ENCODE measurements at places on chromosomes 7 and 10.
A peak's percentile ranks its signal among the peaks of the same experiment; 100 is the strongest.

- no peak for DNase-seq
These were observed 5.5 kb downstream of the CYP2W1 start for GRCh38 chr7:988426-988911.

DNA sequence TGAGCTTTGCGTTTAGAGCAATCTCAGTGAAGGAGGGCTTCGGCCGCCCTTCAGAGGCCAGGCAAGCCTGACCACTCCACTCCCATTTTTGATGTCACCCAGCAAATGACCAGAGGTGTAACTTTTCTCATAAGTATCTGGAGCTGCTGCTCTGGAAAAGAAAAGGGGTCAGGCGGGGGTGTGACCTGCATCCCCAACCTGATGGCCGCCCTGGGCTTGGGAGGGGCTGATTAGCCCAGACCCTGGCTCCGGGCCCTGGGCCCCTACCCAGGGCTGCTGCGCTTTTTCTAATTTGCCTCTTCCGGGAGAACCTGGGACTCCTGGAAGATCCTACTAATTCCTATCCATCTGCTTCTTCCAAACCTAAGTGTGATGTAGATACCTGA lies 9.6 kb upstream of the EBF3 start:
- DNase-seq = no peak

- no peak for DNase-seq
These were observed 47.6 kb downstream of the BMS1 start for GRCh38 chr10:42830237-42830636.

DNA sequence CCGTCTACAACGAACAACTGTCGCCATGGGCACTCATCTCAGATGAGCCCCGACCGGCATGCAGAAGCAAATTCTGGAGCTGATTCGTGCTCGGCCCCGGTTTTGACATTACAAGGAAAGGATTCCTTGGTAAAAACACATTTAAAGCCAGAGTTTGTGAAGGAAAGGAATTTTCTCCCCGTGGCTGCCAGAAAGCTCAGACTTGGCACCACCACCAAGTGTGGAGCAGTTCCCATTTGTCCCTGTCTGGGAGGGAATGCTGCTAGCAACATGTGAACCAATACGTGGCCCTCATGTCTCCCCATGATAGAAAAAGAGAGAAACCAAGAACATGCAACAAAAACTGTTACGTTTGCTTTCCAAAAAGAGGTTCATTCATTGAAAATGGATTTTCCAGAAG lies 55.2 kb upstream of the DDC start:
- no peak for DNase-seq

DNA sequence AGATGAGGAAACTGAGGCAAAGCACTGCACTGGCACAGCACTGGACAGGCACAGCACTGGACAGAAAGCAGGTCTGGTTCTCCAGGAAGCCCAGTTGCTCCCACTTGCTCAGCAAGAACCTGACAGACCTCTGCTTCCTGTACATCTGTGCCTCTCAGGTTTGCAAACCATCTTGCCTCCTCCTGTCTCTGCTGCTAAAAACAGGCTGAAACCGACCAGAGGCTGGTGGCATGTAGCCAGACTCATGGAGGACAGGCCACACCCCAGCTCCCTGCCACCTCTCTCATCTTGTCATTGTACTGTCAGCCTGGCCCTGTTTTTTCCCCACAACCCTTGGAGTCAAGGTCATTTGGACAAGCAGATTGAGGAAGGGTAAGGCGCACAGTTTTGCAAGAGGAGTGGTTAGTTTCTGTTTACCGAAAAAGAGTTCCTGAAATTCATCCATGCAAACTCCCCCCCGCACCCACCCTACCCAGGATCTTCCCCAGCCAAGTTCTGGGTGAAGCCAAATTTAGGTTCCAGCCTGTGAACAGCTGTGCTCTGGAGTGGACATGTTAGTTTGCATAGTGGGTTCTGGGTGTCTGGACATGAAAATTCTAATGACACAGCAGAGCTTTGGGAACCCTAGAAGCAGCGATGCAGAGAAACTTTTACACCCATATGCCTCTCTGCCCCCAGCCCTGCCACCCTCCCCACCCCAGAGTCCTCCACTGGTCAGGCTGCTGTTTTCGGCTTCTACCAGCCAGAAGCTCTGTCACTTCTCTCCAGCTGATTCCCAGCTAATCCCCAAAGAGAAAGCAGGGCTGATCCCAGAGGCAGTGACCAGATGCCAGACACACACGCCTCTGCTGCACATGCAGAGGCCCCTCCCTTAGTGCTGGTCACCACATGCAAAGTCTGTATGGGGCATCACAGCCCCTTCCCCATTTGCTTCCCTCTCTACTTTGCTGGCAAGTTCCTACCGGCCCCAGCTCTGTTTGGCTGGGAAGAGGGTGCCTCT lies 8.5 kb upstream of the C10orf105 start:
- DNase-seq = no peak

DNA sequence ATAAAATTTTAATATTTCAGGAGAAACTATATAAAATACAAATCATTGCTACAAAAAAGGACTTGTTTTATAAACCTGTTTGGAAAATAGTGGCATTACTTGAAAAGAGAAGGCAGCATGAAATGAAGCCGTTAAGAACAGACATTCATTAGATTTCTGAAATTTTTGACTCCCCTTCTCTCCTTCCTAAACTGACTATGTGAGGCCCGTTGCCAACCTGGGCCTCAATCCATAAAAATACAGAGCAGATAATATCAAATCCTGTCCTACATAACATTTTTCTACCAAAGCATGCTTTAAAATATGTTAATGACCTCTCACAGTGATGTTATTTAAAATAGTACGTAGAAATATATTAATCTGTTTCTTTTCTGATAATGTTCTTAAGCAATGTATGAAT lies 34.5 kb upstream of the ING3 start:
- no peak for DNase-seq

GRCh38 chr7:51029701-51030191 lies 247.1 kb upstream of the GRB10 start:
- DNase-seq = no peak

- DNase-seq = peak; percentile 32
These were observed 34.4 kb upstream of the GRID1 start for GRCh38 chr10:86400705-86401587.

DNA sequence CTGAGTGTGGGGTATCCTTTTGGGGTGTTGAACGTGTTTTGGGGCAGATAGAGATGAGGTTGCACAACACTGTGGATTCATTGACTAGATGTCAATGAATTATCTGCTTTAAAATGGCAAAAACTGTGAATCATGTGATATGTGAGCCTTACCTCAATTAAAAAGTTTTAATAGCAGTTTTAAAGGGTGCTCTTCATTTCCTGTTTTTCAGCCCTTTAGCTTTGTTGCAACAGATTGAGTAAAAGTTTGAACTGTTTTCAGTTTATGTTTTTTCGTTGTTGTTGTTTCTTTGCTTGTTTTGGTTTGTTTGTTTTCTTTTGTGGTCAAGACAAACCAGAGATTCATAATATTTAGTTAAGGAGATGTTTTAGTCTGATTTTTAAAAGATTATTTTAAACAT lies 9.4 kb downstream of the TAS2R41 start:
- DNase-seq = no peak

- DNase-seq = no peak
These were observed 2.0 kb downstream of the ZMIZ1 start for GRCh38 chr10:79070606-79071395.

GRCh38 chr10:101385866-101386658 lies 32.1 kb downstream of the BTRC start:
- DNase-seq = no peak

DNA sequence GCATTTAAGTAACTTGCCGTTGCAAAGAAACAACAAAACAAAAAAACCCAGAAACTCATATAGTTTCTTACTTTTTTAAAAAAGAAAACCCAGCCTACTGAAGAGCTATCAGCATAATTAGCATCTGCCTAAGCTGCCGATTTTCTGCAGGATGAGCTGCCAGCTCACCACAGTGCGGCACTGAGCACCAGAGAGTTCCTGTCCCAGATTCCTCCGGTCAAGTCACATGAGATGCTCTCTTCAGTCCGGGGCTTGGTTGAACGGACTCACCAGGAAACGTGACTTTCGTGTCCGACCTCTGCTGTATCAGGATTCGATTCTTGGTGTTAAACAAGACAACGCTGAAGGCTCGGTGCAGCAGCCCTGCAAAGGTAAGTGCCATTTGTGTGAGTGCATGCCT lies 3.2 kb downstream of the IDI2 start:
- DNase-seq = no peak

DNA sequence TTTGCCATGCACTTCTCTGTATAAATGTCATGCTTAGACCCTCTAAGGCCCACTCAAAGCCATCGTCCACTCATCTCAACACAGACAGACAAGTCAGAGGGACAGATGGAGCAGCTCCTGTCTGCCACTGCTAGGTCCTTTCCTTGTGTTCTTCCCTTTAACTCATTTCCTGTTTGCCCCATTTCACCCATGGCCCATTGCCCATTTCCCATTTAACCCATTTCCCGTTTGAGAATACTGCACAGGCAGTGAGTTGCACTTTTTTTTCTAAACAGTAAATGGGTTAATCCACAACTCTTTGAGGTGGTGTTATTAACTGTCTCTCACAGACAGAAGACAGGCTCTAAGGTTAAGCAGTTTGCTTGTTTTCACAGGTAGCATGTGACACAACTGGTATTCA lies 179.3 kb downstream of the NPSR1 start:
- no peak for DNase-seq

- no peak for DNase-seq
These were observed 42.1 kb downstream of the RBM17 start for GRCh38 chr10:6130848-6131470.

DNA sequence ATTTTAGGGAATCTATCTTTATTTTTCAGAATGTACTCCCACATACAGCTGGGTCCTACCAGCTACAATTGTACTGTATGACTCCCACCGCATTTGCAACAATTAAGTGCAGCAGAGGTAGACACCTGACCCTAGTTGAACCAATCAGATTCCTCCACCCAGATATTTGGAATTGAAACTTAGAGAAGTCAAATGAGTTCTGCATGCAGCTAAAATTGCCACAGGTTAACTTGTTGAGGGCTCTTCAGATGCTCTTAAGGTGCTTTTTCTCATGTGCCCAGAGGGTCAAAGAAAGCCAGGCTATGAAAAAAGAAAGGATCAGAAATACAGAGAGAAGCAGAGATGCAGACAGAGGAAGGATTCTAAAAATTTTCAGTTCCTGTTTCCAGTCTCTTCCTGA lies 68.0 kb upstream of the TES start:
- no peak for DNase-seq

- DNase-seq = no peak
These were observed 246.7 kb downstream of the FGFR2 start for GRCh38 chr10:121351540-121351939.

GRCh38 chr7:89772276-89772675 lies 382.0 kb upstream of the STEAP1 start:
- DNase-seq = no peak

DNA sequence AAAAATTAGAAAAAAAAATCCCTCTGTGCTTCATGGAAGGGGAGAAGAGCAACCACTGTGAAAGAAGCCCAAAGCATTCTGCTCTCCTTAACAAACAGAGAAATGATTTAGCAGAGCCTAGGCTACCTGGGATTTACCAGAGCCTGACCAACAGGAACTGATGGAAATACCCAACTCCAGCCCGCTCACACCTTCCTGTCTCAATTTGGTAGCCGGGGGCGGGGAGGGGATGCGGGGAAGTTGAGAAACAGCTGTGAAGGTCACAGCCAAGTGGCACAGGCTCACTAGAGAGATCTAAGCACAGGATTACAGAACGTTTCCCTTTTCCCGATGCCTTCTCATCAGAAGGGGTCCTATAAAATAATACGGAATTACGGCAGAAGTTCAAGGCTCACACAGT lies 17.6 kb downstream of the RSU1 start:
- no peak for DNase-seq

GRCh38 chr7:21361413-21362125 lies 66.3 kb upstream of the SP4 start:
- no peak for DNase-seq

DNA sequence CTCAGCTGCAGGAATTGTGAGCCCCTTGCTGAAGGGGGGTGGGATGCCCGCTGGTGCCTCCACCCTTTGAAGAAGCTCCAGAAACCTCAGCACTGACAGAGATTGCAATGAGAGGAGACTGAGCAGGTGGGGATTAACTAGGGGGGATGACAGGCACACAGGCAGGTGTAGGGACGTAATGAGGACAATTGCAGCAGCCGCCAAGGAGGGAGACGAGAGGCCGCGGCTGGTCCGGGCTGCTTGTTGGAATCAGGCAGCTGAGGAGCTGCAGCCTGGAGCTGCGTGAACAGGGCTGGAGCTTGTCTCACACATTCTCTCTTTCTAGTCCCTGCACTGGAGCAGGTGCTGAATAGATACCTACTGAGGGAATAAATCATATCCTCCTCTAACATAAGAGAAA lies 122.0 kb upstream of the TCERG1L start:
- DNase-seq = no peak

- DNase-seq = no peak
These were observed 43.1 kb upstream of the PHF14 start for GRCh38 chr7:10930551-10930950.

- no peak for DNase-seq
These were observed 23.1 kb downstream of the PAPOLB start for GRCh38 chr7:4838626-4839334.

DNA sequence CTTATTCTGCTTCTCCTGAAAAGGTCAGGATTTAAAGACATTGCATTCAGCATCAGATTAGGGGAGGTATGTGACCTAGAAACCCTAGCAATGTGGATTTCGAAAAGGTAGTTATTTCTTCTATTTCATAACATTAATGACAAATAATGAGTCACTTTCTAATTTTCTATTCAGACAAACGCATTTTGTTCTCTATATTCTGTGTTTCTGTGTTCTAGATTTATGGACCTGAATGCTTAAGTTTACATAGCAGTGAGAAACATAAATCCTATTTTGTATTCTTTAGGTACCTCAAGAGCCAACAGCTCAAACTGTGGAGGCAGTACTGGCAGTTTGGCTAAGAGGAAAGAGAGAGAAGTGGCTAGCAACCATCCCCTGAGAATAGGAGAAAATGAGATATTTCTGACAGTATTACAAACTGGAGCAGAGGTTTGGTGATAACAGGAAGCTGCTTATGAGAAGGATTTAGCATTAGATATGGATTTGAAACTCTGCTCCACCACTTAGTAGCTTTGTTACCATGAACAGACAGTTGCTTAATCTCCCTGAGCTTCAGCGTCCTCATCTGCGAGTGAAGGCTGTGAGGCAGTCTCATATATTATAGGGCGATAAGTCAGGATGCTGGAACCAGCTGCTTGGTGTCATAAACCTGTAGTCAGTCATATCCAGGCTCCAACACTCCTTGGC lies 28.2 kb downstream of the CDK14 start:
- no peak for DNase-seq

DNA sequence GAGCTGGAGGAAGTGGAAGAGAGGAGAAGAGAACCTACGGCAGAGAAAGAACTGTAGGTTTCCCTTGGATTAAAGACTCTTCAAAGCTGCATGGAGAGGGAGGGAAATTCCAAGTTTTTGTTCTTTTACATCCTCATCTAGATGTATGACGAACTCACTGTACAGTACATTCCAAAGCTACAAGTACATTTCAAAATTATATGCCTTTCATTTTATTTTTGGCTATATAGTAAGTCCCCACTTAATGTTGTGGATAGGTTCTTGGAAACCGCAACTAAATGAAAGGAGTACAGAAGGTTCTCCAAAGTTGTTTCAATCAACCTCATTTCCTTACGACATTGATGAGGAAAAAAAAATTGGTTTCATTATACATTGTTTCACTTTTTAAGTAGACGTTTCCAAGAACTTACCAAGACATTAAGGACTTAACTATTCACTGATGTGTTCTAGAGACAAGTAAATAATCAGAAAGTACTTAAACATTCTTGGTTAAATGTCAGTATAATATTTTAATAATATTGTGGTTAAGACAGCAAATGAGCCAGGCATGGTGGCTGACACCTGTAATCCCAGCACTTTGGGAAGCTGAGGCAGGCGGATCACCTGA lies 16.1 kb upstream of the JMJD1C start:
- no peak for DNase-seq

- DNase-seq = no peak
These were observed 55.7 kb upstream of the GATA3 start for GRCh38 chr10:7998831-7999230.

Measured in stimulated activated CD8-positive, alpha-beta memory T cell treated with anti-CD3 and anti-CD28 coated beads, Interleukin-7, amount 100 ng/mL, for 24 hours (primary cell).